CD4-positive, CD25-positive, alpha-beta regulatory T cell (primary cell): ENCODE measurements at places on chromosomes 11 and 22. TPM values are rescaled to one million over a fixed set of nuclear protein-coding genes. Genes with fewer than 3 reads are reported as not detected.

Gene RTCB
- total RNA-seq: 39.0 TPM

Gene PRAME
- total RNA-seq: not detected

Gene EIF3D
- total RNA-seq: 269 TPM

- peaks cover 27% of the 10 kb centered on the region for H3K27me3 ChIP-seq
- peak; percentile 19 for DNase-seq
- H3K36me3 ChIP-seq: no peaks in the 10 kb centered on the region
Measured at GRCh38 chr11:6655790-6656583, at the start of gene DCHS1. DCHS1 (minus strand) TSS chr11:6655809; CDS start chr11:6641613, 14,196 bp downstream.

- H3K4me3 ChIP-seq: no peak overlapping the region
- H3K36me3 ChIP-seq: no peaks in the 10 kb centered on the region
- no peak for DNase-seq
- no peak overlapping the region for H3K27ac ChIP-seq
- no peaks in the 10 kb centered on the region for H3K4me1 ChIP-seq
Measured at GRCh38 chr11:6129011-6129410, 21.5 kb downstream of the OR56B4 start.

DNA sequence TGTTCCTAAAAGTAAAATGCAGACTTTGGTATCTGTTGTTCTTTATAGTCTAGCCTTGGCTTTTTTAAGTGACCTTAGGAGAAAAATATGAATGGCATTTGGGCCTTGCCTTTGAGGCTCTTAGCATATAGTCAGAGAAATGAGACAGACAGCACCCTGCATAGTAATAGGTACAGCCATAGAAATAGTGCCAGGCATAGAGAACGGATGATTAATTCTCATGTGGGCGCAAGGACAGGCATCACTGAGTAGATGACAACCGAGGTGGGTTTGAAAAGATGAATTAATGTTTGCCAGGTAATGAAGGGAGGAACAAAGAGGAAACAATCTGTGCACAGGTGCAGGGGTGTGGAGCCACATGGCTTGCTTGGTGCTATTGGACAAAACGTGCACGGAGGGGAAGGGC, 90.5 kb downstream of the BMAL1 start:
- no peaks in the 10 kb centered on the region for H3K4me1 ChIP-seq
- no peak overlapping the region for H3K4me3 ChIP-seq
- no peak for DNase-seq
- H3K36me3 ChIP-seq: peaks cover 99% of the 10 kb centered on the region
- H3K27me3 ChIP-seq: no peaks in the 10 kb centered on the region

DNA sequence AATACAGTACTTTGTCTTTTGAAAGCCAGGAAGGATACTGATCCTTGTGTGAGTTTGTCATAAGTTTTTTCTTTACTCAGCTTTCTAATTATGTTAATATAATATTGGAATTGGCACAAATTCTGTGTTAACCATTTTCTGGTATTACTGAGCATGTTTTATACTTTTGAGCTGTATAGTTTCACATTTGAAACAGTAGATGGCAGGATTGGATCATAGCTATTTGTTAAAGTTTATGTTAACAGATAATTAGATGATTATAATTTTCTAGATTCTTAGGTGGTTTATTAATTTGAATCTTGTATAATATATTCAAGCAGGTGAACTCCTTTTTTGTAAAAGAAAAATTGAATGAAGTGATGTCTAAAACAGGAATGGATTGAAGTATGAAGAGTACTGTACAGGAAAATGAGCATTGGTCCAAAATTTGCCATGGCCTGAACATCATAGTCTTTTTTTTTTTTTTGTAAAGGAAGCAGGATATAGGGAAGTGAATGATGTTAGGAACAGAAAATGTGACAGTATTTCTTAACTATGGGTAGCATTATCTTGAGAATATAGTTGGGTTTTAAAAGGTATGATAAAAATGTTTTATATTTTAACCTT, 102.0 kb downstream of the CYP2R1 start:
- H3K4me1 ChIP-seq: no peaks in the 10 kb centered on the region
- peaks cover 30% of the 10 kb centered on the region for H3K36me3 ChIP-seq
- H3K27me3 ChIP-seq: no peaks in the 10 kb centered on the region
- DNase-seq: no peak
- H3K4me3 ChIP-seq: no peak overlapping the region

DNA sequence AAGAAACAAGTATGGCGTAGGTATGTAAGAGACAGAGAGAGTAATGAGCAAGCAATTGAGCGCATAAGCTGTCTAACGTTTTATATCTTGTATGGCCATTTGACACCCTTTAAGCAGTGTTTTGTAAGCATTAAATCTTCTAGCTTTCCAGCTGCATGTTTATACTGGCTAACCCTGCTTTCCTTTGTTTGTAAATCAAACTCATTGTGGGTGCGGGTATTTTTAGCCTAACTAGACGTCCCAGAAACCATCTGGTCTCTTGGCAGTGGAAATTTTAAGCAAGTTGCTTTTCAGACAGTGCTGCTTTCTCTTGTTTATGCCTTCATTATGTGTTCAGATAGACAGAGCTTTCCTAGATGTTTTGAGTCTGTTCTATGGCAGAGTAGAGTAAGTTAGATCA, 73.5 kb downstream of the RNF169 start:
- H3K27me3 ChIP-seq: no peaks in the 10 kb centered on the region
- no peak overlapping the region for H3K27ac ChIP-seq
- no peak for DNase-seq
- peaks cover 14% of the 10 kb centered on the region for H3K4me1 ChIP-seq
